ENCODE measurements at places on chromosomes 5 and 9.

GRCh38 chr9:89802781-89803355, 198.1 kb downstream of the GADD45G start:
- DNase-seq, result no peak

DNA sequence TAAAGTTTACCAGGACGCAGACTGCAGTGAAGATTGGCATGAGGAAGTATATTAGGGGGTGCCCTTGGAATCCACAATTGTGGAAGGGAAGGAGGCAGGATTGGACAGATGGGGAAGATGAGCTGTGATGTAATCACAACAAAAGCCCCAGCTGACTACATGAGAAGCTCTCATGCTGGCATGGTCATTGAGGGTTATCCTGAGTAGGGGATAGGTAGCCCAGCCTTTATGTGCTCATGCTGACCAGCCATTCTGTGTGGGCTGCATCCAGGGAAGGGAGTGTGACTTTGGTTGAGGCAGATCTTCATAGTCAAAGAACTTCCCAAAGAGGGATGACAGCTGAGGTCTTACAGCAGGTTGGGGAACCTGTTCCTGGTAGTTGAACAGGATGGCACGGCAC, 52.0 kb upstream of the RANBP6 start:
- no peak for DNase-seq

DNA sequence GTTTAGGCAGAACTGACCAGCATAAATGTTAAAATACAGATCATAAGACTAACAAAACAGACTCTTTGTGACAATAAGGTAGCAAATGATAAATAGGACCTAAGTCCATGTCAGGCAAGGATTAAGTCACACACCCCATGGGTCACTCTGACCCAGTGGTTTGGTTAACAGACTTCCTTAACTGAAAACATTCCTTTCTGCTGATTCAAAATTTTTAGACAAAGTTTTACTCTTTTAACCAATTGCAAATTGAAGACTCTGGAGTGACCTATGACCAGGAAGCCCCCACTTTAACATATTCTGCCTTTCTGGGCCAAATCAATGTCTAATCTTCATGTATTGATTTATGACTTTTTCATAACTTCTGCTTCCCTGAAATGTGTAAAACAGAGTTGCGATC, 4.9 kb upstream of the NXNL2 start:
- no peak for DNase-seq

GRCh38 chr5:25964009-25964372, 1074.4 kb downstream of the CDH9 start:
- no peak for DNase-seq

- DNase-seq, result no peak
Observed at GRCh38 chr5:178162481-178162880, 8.8 kb upstream of the NHP2 start.

DNA sequence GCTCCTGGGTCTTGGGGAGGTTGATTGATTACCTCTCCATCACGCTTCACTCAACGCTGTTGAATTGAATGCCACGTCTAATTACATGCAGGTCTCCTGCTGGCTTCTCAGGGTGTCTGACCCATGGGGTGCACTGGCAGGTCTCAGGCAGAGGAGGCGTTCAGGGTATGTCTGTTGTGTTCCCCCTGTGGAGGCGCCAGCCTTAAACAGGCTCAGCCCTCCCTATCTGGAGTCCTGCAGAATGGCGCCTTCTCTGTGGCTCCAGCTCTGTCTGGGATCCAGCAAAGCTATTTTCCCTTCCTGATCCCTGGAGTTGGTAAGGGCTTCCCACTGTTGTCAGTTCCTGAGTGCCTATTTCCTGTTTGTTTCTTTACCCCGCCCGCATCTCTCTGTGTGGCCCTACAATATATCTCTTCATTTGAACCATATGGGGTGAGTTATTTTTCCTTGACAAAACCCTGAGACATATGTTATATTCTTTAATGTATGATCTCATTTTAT, 150.0 kb downstream of the NTRK2 start:
- no peak for DNase-seq

- DNase-seq, result no peak
Observed at GRCh38 chr5:54230936-54231685, 79.3 kb downstream of the ARL15 start.

DNA sequence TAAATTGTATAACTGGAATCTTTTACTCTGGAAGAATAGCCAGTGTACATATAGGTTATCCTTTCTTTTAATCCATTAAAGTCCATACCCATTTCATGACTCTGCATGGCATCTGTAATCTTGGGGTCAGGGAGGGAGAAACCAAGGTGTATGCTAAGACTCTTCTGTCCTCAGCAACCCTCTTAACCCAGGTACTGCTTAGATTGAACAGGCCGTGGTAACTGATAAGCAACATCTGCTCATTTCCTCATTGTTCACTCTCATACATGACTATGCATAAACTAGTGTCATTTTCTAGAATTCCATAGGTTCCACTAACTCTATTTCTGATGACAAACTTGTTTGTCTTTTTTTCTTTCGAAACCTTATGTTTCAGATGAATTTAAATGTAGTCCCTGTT, 69.3 kb upstream of the IFNE start:
- no peak for DNase-seq

- DNase-seq, result no peak
Observed at GRCh38 chr9:78218890-78219289, 17.0 kb upstream of the CEP78 start.

GRCh38 chr5:154791535-154791934, 36.4 kb downstream of the LARP1 start:
- no peak for DNase-seq

- no peak for DNase-seq
Observed at GRCh38 chr9:134984372-134985265, 66.9 kb upstream of the FCN1 start.

DNA sequence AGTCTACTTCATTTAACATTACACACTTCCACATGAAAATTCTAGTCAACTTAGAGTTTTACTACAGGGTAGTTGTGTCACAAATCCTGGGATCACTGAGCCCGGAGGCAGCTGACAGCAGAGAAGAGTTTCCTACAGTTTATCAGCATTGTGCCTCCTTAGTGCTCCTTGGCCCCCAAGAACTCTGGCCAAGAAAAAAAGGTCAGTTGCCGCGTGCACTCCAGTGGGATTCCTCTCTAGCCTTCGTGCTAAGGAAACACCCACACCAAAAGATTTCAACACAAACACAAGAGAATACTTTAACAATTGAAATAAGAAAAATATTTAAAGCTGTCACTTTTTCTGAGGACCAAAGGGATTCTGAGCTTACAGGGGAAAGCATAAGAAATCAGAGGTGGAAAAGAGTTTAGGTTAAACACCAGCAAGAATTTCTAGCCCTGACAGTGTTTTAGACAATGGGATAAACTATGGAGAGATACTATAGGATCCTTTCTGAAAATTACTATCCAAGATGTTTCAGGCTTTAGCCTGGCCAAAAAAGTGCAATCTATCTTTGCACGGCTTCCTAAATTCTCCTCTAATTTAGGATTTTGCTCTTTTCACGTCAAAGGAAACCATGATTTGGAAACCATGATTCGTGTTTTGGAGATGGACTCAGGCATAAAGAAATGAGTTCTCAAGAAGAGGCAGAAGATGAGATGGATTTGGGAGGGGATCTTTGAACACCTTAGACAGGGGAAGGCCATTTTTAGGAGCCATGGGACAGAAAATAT, 606.8 kb downstream of the RAB3C start:
- DNase-seq, result no peak

GRCh38 chr5:130216286-130216685, 312.0 kb downstream of the CHSY3 start:
- no peak for DNase-seq

GRCh38 chr9:113837334-113837733, 38.8 kb upstream of the ZNF618 start:
- DNase-seq, result no peak

DNA sequence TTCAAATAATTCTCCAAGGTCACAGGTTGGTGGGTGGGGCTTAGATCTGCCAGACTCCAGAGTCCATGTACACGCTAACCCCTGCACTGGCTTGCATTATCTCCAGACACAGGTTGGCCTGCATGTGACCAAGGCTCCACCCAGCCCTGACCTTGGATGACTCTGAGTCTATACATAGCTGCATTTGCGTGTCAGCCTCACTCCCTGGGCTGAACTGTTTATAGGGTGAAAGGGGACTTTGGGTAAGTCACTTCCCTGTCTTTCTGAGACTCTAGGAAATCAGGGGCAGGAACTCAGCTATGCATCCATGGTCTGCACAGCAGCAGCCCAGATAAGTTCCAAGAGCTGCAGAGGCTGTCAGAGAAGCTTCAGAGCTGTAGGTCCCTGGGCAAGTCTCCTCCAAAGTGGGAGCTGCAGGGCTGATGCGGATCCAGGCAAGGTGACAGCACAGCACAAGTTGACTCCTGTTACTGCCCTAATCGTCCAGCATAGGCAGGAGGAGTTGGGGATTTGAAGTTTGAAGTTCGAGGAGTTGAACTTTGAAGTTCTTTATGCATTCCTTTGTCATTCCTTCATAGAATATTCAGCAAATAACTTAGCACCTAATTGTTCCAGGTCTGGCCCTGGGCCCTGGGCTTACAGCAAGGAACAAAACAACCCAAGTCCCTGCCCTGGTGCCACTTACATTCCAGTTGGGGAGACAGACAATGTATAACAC, 53.4 kb downstream of the SLC22A5 start:
- no peak for DNase-seq

GRCh38 chr5:81389025-81389424, 4.9 kb downstream of the ACOT12 start:
- no peak for DNase-seq

DNA sequence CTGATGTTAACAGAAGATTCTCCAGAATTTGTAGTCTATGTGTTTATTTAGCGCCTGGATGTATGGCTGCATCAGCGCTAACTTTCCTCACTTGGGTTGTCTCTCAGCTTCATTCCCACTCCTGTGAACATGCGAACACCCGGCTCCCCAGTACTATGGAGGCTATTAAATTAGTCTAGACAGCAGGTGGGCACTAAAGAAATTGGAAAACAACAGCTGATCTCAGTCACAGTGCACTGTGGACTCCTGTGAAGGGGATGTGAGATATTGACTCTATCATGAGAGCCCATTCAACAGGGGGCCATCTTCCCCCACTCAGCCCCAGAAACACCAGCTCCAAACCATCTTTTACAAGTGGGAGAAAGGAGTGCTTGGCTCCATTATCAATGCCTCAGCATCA, 471.0 kb downstream of the KDM4C start:
- no peak for DNase-seq

GRCh38 chr5:80915716-80916115, 44.4 kb upstream of the RASGRF2 start:
- no peak for DNase-seq

GRCh38 chr5:174325961-174326360, 280.5 kb downstream of the NSG2 start:
- no peak for DNase-seq

GRCh38 chr9:135343837-135344522, 135.6 kb upstream of the PPP1R26 start:
- peak; percentile 4 for DNase-seq

- no peak for DNase-seq
Observed at GRCh38 chr9:83521411-83521810, 16.8 kb downstream of the FRMD3 start.

- DNase-seq, result no peak
Observed at GRCh38 chr5:106675687-106676086, 995.0 kb downstream of the EFNA5 start.

GRCh38 chr5:94903726-94904125, 285.3 kb downstream of the SLF1 start:
- DNase-seq, result no peak

GRCh38 chr9:72680593-72681282, 159.3 kb downstream of the TMC1 start:
- no peak for DNase-seq

DNA sequence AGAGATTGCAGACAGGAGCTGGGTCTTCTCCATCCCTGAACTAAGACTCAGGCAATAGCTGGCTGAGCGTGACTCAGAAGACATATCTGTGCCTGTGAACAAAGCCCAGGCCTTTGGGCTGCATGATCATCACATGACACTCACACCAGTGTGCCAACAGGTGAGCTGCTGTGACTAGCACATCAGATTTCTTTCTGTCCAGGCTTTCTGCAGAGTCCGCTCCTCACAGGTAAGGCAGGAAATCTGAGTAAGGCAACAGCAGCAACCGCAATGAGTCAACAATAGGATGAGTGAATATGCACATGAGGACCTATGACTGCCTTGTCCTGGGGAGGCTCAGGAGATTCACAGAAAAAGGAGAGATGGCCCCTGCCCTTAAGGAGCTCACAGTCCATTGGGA, 293.6 kb downstream of the ACTL7B start:
- DNase-seq, result no peak

GRCh38 chr5:115626445-115626823, 598 bp upstream of the TMED7 start:
- no peak for DNase-seq

GRCh38 chr5:90940227-90940995, 381.8 kb downstream of the ADGRV1 start:
- DNase-seq, result no peak

- DNase-seq, result peak; percentile 51
Observed at GRCh38 chr5:160199410-160199911, 29.8 kb upstream of the FABP6 start.

GRCh38 chr5:158026304-158027031, 167.5 kb upstream of the CLINT1 start:
- no peak for DNase-seq

DNA sequence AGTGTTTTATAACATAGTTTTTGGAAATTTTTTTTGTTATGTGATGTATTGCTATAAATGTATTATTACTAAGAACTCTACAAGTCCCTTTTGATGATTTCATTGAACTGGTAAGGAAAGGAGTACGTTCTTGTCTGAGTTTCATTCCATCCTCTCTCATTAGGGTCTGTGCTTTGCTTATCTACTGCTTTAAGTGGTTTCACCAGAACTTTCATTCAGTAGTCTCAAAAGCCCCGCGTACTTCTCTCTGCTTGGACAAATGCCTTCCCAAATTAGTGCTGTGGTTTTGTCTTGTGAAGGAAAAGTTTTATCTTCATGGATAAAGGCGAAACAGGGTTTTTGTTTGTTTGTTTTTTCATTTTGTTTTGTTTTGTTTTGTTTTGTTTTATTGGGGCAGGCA, 469.8 kb upstream of the WWC1 start:
- DNase-seq, result no peak
